NCI-H524 (cell line): ENCODE measurements at places on chromosomes 2 and 18.

- no peak for DNase-seq
These were observed 59.8 kb downstream of the GLS start for GRCh38 chr2:190940454-190940853.

- peak; percentile 96 for DNase-seq
These were observed 208.1 kb downstream of the VAPA start for GRCh38 chr18:10121786-10122515.

GRCh38 chr2:16245481-16246054 is 305.2 kb downstream of the MYCN start:
- DNase-seq: no peak

DNA sequence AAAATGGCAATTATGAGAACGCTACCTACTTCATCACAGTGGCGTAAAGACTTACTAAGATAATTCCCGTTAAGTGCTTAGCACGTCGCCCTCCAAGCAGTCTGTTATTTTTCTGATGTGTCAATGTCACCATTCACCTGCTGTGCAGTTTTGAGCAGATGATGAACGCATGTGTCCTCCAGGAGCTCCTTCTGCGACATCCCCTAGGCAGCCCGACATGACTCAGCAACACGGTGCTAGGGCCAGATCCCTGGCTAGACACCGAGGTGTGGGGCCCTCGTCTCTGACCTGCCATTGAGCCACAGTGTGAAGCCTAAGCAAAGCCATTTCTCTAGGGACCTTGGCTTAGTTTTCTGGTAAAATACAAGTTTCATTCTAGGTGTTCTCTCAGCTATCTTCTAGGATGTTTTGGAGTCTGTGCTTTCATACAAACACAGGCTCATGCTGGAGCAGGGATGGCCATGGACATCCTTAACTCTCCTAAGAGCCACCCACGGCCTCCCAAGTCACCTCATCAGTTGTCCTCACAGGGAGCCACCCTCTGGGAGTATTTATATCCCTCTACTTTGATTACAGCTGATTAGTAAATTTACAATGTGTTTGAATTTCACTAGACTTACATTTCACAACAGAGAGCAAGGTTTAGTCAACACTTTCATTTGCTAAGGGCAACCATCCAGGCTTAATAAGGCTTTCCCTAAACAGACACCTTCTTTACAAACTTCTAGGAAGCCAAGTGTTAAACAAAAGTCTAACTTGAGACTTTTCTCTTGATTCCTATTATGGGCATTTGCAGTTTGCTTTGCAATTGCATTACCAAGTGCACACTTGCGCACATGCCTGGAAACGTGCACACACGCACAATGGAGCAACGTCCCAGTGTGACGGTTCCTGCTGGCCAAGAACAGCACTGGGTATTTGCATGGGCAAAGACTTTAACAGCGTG is 376.8 kb upstream of the ID2 start:
- no peak for DNase-seq

DNA sequence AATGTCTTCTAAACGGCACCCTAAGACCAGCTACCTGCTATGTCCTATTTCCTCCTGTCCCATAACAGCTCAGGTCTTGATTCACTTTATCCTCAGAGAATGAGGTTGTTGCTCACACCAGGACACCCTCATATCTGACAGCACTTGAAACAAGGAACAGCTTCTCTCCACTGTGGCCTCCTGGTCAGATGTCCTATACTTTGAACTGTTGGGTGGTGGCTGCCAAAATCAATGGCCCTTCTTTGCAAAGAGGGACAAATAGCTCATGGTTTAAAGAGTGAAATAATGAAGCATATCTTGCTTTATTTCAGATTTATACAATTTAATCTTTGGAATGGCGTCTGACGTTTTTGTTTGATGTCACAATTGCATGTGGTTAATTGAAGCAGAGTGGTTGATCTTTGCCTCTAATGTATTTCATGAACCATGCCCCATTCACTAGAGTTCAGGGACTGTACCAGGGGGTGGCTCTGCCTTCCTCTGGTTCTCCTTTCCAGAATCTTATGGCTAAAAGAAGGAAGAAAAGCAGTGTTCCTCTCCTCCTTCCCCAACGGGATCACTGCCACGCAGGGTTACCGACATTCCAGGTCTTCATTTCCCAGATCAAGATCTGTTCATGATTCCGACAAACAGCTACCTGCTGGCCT is 24.1 kb upstream of the ZCCHC2 start:
- DNase-seq: no peak

GRCh38 chr2:222319586-222320435 is 21.0 kb upstream of the PAX3 start:
- DNase-seq: peak; percentile 39

DNA sequence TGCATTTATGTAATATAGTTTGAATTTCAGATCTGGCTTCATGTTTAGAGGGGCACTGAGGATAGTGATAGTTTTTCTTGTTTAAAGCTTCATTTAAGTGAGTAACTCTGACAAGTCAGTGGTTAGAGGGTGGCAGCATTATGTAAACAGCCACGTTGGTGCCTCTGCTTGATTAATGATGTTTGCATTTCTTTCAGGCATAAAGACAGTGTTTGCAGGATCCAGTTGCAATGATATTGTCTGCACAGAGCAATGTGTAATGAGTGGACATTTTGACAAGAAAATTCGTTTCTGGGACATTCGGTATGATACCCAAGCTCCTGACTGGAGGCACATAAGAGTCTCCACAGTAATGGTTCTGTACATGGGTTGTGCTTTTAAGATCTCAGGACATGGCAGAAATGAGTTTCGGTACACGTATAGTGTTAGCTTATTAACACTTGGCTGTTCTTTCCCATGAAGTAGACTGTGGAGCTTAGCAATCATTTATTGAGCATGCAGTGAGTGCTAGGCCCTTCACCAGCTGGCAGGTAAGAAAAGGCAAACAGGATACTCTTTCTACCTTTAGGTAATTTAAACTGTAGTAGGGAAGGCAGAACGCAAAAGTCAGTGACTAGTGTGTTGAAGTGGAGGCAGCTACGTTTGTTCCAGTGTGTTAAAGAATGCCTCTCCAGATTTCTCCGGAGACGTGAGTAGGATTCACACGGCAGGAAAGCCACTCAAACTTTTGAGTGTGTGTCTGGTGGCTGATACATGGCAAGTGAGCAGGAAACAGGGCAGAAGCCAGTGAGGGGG is 17.4 kb upstream of the SAG start:
- DNase-seq: no peak

DNA sequence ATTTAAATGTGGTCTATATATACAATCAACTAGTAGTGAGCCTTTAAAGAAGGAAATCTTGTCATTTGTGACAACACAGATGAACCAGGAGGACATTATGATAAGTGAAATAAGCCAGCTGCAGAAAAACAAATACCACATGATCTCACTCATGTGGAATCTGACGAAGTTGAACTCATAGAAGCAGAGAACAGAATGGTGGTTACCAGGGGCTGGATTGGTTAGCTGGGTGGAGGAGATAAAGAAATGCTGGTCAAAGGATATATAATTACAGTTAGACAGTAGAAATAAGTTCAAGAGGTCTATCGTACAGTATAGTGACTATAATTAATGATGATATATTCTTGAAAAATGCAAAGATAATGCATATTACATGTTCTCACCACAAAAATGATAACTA is 267.9 kb downstream of the FBXO15 start:
- DNase-seq: no peak

GRCh38 chr2:223815884-223816570 is 21.4 kb downstream of the AP1S3 start:
- DNase-seq: no peak

DNA sequence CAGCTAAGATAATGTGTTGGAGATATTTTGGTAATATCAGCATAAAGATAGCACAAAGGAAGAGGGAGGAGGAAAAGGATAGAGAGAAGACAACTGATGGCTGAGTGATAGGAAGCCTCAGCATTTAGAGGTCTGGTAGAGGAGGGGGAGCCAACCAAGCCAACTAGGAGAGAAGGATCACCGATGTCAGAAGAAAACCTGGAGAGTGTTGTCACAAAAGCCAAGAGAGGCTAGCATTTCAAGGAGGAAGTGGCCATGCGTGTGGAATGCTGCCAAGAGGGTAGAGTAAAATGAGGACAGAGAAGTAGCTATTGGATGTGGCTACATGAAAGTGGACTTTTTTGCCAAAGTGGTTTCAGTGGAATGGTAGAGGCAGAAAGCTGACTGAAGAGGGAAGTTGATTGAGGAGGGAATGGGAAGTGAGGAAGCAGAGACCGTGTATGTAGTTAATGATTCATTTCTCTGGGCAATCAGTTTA is 34.3 kb downstream of the LCLAT1 start:
- DNase-seq: no peak

GRCh38 chr2:3294493-3294892 is 83.1 kb downstream of the EIPR1 start:
- DNase-seq: no peak

DNA sequence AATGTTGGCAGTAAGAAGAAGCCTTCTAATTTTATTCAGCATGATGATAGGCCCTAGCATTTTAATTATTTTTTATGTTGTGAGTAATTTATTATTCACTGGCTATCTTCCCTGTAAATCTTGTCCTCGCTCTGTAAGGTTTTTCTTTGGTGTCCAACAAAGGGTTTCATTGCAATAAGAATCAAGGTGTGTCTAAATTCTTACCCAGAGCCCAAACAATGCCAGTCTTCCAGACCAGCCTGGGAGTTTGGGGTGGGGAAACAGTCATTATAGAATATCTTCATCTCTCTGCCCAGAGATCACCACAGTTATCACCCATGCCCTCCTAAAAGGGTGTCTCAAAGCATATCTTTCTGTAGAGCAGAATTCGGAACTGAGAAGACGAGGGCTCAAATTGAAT is at the start of gene DSG4:
Gene DSG4, plus strand, starts transcription at position 301 of the 400 bp plus-strand sequence. CDS start 135 bp downstream, outside the sequence.
- no peak for DNase-seq

DNA sequence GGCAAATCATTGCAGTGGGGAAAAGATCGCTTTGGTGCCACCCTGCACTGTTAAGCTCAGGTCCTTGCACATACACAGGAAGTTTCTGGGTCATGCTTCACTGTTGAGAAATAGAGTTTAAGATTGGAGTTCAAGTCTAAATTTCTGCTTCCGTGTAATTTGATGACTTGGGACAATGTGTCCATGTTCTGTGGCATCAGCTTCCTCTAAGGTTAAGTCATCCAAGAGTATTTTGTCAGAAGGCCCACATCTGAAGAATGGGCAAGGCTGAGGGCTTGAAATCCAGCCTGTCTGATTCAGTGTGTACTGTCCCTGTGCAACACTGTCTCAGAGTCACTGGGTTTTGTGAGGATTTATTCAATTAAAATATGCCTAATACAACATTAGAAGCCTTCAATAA is 880.7 kb downstream of the SUCLG1 start:
- DNase-seq: no peak

- DNase-seq: no peak
These were observed 110.3 kb downstream of the RNF152 start for GRCh38 chr18:61782545-61782944.

DNA sequence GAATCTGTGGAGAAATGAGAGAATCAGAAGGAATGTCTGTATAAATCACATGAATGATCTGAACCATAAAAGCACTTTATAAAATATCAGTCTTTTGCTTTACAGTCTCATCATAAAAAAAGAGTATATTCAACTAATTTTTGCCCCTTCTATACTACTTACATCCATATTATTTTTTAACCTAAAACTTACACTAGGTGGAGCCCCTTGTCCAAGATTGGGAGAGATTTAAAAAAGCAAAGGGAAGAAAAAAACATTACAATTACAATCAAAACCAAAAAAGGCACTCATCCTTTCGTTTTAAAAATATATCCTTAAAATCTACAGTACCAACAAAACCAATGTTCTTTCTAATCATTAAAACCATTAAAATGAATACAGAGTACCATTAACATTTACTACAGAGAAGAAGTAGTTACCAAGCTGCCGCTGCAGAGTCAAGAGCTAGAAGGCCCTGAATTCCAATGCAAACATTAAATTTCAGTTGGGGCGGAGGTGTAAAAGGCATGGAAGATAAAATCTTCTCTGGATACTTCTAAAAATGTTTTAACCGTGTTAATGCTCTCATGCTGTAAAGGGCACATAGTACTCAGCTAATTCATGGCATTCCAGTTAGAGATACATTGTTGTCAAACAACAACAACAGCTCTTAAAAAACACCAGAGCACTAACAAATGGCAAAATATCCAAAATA is 56.7 kb upstream of the EPB41L3 start:
- peak; percentile 39 for DNase-seq

DNA sequence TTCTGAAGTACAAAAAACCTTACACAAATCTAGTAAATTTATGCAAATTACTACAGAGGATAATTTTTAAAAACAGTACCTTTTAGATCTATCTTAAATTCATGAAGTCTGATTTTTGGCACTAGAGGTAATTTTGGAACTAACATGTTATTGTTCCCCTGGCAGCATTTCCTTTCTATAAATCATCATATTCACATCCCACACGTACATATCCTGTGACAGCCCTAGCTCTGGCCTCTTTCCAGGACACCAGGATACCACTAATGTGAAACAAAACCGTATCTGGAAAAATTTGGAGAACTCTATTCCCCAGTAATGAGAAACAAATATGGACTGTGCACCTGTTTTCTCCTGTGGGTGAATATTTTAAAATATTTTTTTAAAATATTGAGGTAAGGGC is 14.0 kb upstream of the BIRC6 start:
- DNase-seq: no peak

GRCh38 chr2:105515581-105516415 is 116.9 kb upstream of the FHL2 start:
- DNase-seq: no peak

DNA sequence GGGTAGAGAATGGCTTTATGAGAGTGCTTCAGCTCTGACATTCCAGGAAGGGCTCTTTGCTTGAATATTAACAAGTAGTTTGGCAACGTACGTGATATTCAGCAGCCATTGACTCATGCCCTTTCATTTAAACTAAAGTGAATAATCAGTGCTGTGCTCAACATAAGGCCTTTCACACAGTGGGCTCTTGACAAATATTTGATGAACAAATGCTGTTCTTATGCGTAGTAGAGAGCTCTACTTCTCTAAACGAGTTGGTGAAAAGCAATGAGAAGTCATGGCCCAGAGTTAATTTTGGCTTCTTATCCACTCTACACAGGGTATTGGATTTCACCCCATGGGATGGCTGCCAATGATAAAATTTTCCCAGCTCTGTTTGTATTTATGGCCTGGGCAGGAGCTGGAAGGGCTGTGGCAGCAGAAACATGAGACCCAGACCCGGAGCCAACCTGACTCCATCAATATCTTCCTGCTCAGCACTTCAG is 338.9 kb downstream of the CCDC85A start:
- peak; percentile 46 for DNase-seq

- DNase-seq: no peak
These were observed 94.5 kb upstream of the HAAO start for GRCh38 chr2:42886921-42887320.

- no peak for DNase-seq
These were observed 316.2 kb downstream of the CDH2 start for GRCh38 chr18:27860701-27861107.
